CD4-positive, alpha-beta T cell (primary cell): ENCODE measurements at places on chromosomes 7 and 10.

- no peaks in the 10 kb centered on the region for H3K27me3 ChIP-seq
- no peak for DNase-seq
These were observed 59.1 kb downstream of the ELAPOR2 start for GRCh38 chr7:87000344-87000743.

- no peak for DNase-seq
- H3K4me3 ChIP-seq: no peak overlapping the region
- no peak overlapping the region for H3K27ac ChIP-seq
- H3K27me3 ChIP-seq: no peaks in the 10 kb centered on the region
- H3K36me3 ChIP-seq: no peaks in the 10 kb centered on the region
These were observed 1.7 kb upstream of the CLIP2 start for GRCh38 chr7:74287303-74288033.

DNA sequence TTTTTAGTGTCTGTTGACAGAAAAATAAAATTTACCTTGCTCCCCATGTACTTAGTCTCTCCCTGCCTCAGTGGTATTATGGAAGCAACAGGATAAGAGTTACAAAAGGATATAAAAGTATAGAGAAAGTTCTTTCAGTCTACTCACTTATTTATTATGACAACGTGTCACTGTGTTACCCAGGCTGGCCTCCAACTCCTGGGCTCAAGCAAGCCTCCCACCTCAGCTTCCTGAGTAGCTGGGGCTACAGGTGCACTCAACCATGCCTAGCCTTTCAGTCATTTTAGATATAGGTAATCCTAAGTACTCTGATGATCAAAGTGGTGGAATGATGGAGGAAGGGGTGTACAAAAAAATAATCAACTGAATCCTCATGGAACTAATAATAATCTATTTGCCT, 215.2 kb upstream of the MKLN1 start:
- peaks cover 28% of the 10 kb centered on the region for H3K4me1 ChIP-seq
- no peak overlapping the region for H3K27ac ChIP-seq
- no peak for DNase-seq
- H3K36me3 ChIP-seq: no peaks in the 10 kb centered on the region
- no peak overlapping the region for H3K4me3 ChIP-seq
- H3K27me3 ChIP-seq: no peaks in the 10 kb centered on the region

DNA sequence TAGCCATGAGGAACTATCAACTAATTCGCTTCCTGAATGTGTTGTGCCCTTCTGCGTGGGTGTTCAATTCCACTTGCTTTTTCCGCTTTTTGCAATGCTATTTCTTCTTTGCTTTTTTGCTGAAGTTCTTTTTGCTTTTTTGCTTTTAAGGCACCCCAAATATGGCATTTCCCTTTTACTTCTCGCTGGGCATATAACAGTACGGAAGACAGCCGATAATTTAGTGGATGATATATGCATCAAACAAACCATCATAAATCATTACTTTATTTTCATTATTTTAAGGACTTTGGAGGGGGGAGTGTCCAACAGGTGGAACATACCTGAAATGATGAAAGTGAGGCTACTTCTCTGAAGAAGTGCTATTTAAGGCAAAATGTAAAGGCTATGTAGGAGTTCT, 277.0 kb upstream of the MTPN start:
- no peaks in the 10 kb centered on the region for H3K4me1 ChIP-seq
- no peak for DNase-seq
- no peaks in the 10 kb centered on the region for H3K27me3 ChIP-seq
- H3K27ac ChIP-seq: no peak overlapping the region

DNA sequence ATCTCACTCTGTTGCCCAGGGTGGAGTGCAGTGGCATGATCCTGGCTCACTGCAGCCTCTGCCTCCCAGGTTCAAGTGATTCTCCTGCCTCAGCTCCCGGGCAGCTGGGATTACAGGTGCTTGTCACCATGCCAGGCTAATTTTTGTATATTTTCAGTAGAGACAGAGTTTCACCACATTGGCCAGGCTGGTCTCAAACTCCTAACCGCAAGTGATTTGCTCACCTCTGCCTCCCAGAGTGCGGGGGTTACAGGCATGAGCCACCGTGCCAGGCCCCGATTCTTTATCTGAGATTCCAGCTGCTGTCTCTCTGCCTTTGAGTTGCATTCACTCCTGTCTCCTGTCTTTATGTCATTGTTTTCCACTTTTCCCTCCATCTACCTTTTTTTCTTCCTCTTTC, 168.7 kb downstream of the TMEM178B start:
- no peak overlapping the region for H3K4me3 ChIP-seq
- no peaks in the 10 kb centered on the region for H3K36me3 ChIP-seq
- peaks cover 2% of the 10 kb centered on the region for H3K27me3 ChIP-seq
- DNase-seq: no peak
- H3K27ac ChIP-seq: no peak overlapping the region

DNA sequence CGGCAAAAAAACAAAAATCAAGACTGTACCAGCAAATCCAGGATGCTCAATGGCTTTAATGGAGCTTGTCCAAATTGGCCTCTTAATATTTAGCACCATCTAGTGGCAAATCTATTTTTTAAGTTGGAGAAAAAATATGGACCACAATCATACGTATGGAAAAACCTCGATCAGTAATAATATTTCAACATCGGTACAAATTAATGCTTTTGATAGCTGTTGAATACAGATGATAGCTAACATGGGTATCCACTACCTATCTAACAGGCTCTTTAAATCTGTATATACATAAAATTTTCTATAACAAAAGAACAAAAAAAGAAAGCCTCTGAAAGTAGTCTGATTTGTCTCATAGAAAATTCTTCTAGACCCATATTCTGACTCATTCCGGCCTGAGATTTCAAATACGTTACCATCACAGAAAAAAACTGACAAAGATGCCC, 29.2 kb downstream of the COA1 start:
- DNase-seq: no peak
- peaks cover 5% of the 10 kb centered on the region for H3K36me3 ChIP-seq
- H3K4me3 ChIP-seq: no peak overlapping the region
- H3K27ac ChIP-seq: no peak overlapping the region

GRCh38 chr7:107953924-107954303, 49.0 kb downstream of the LAMB1 start:
- H3K4me3 ChIP-seq: no peak overlapping the region
- H3K36me3 ChIP-seq: no peaks in the 10 kb centered on the region
- no peaks in the 10 kb centered on the region for H3K4me1 ChIP-seq
- no peak overlapping the region for H3K27ac ChIP-seq
- no peaks in the 10 kb centered on the region for H3K27me3 ChIP-seq

DNA sequence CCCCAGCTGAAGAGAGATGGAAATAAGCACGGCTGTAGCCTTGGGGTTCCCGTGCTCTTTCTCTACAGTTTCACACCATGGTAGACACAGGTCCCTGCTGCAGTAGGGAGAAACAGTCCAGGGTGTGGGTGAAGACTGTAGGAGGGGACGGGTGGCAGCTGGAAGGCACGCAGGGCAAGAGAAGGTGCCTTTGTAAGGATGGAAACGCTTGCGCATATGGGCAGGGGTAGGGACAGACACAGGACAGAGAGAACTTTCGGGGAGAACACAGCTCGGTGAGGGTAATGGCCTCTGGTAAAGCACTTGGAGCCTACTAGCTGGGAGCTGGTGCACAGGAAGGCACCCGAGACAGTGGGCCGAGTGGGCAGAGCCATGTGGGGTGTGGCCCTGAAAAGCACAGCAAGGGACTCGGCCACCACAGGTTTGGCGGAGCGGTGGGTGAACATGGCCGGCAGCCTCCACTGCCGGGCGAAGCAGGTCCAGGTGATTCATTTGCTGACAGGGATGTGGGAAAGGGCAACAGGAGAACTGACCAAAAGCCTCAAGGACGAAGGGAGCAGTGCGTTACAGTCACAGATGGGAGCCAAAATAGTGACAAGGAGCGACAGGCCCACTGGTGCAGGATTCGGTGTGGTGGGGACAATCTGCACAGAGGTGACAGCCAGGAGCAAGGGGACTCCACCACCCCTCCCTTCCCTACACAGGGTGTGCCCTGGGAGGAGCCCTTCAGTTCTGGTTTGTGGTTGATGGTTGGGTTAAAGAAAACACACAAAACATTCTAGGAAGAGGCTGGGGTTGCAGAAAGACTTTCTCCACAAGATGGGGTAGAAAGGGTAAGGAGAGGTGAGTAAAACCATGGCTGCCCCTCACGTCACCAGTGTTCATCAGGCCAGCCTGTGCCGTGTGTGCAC, 97.1 kb downstream of the VOPP1 start:
- H3K36me3 ChIP-seq: peaks cover 16% of the 10 kb centered on the region
- DNase-seq: no peak
- H3K4me3 ChIP-seq: peak overlapping the region; percentile 4
- no peaks in the 10 kb centered on the region for H3K27me3 ChIP-seq
- H3K27ac ChIP-seq: peak overlapping the region; percentile 24

GRCh38 chr7:20737840-20738448, 48.7 kb downstream of the SP8 start:
- no peak overlapping the region for H3K4me3 ChIP-seq
- no peaks in the 10 kb centered on the region for H3K27me3 ChIP-seq
- no peak overlapping the region for H3K27ac ChIP-seq
- no peaks in the 10 kb centered on the region for H3K36me3 ChIP-seq
- no peaks in the 10 kb centered on the region for H3K4me1 ChIP-seq

DNA sequence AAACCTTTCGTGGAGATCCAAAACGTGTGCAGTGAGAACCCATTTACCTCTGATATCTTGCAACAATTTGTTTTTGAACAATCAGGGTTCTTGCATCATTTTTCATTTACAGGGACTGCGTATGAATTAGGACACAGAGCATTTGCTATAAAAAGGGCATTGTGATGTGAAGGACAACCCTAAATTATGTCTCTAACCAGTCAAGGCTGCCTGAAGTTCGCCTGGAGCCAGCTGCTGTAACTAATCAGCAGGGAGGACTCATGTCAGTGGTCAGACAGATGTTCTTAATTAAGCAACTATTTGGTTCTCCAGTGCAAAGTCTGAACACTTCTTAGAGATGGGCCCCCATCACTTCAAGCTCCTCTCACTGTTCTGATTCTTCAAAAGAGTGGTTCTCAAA, 674.8 kb downstream of the KCNMA1 start:
- DNase-seq: no peak
- no peaks in the 10 kb centered on the region for H3K36me3 ChIP-seq
- no peaks in the 10 kb centered on the region for H3K27me3 ChIP-seq

GRCh38 chr10:127041552-127041951, 136.3 kb downstream of the DOCK1 start:
- H3K27me3 ChIP-seq: no peaks in the 10 kb centered on the region
- no peaks in the 10 kb centered on the region for H3K36me3 ChIP-seq
- DNase-seq: no peak
- H3K4me1 ChIP-seq: no peaks in the 10 kb centered on the region
- no peak overlapping the region for H3K27ac ChIP-seq

- H3K27ac ChIP-seq: no peak overlapping the region
- no peak for DNase-seq
- no peaks in the 10 kb centered on the region for H3K4me1 ChIP-seq
- H3K4me3 ChIP-seq: no peak overlapping the region
These were observed 132.3 kb downstream of the CHN2 start for GRCh38 chr7:29326864-29327263.

GRCh38 chr10:1576467-1577372, 160.6 kb downstream of the ADARB2 start:
- H3K27ac ChIP-seq: no peak overlapping the region
- DNase-seq: no peak
- H3K4me1 ChIP-seq: no peaks in the 10 kb centered on the region
- no peaks in the 10 kb centered on the region for H3K27me3 ChIP-seq
- no peak overlapping the region for H3K4me3 ChIP-seq
- no peaks in the 10 kb centered on the region for H3K36me3 ChIP-seq

DNA sequence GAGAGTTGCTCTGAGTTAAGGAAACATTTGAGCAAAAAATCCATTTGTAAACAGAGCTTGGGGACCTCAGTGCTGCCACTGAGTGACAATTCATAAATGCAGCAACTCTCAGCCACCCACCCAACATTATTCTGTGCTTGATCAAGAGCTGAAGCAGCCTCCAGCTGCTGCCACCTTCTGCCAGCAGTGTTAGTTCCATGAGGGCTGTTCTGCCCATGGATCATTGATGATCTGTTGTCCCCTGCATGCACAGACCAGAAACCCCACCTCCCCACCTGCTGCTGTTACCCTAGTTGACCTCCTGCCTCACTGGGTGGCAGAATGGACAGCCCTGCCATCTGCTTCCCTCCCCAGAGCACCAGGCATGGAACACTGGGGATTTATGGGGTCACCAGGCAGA, 305.4 kb downstream of the KCNMA1 start:
- no peaks in the 10 kb centered on the region for H3K36me3 ChIP-seq
- no peak overlapping the region for H3K4me3 ChIP-seq
- H3K27me3 ChIP-seq: no peaks in the 10 kb centered on the region
- no peaks in the 10 kb centered on the region for H3K4me1 ChIP-seq
- no peak for DNase-seq

GRCh38 chr10:131937836-131938235, 37.0 kb downstream of the PPP2R2D start:
- H3K36me3 ChIP-seq: peaks cover 71% of the 10 kb centered on the region
- peaks cover 15% of the 10 kb centered on the region for H3K4me1 ChIP-seq
- no peaks in the 10 kb centered on the region for H3K27me3 ChIP-seq
- H3K27ac ChIP-seq: no peak overlapping the region
- DNase-seq: no peak

DNA sequence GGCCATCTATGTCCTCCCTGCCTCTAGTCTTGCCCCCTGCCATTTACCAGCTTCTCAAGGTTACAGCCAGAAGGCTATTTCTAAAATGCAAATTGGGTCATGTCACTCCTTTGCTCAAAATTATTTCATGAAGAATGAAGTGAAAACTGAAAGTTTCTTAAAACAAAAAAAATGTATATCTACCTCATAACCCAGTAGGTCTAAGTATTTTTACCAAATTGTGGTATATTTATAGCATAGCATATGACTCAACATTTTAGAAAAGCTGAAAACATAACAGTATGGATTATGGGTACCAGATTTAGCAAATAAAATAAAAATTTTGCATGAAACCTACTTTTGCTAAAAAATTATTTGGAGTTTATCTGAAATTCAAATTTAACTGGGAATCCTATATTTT, 78.4 kb downstream of the SLC16A9 start:
- no peak overlapping the region for H3K27ac ChIP-seq
- H3K27me3 ChIP-seq: peaks cover 5% of the 10 kb centered on the region
- H3K36me3 ChIP-seq: no peaks in the 10 kb centered on the region
- H3K4me1 ChIP-seq: no peaks in the 10 kb centered on the region
- DNase-seq: no peak
- no peak overlapping the region for H3K4me3 ChIP-seq

DNA sequence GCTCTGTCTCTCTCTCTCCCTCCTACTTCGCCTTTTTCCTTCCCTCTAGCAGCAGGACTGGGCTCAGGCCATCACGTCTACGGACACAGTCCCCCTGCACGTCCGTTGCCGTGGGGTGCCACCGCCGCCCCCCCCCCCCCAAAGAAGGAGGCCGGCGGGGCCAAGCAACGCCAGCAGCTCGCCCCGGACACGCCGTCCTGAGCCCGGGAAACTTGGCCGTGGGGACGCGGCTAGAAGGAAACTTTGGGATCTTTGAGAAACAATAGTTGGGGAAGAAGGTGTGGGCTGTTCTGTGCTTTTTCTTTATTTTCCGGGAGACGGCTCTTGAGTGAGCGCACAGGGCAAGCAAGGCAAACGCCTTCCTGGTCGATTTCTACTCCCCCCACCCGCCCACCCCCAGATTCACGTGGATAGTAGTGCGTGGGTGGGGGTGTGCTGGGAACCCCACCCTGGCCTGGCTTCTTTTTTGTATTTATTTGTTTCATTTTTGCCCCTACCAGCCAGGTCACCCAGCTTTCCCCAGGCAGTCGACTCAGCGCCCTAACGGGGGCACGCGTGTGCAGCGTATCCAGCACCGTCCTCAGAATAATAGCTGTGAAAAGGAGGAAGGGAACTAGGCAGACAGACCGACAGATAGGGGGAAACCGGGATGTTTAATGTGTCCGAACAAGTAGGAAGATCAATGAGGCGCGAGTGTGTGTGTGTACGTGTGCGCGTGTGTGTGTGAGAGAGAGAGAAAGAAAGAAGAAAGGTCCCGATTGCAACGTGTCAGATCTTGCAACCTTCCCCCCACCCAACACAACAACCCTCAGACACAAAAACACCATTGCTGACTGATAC, 1.4 kb downstream of the MXI1 start:
- H3K27me3 ChIP-seq: no peaks in the 10 kb centered on the region
- DNase-seq: no peak
- H3K4me1 ChIP-seq: peaks cover 56% of the 10 kb centered on the region
- peak overlapping the region; percentile 94 for H3K4me3 ChIP-seq
- H3K36me3 ChIP-seq: no peaks in the 10 kb centered on the region
